Liver (tissue), 10 donors: ENCODE measurements at places on chromosomes 6 and 20. TPM values are rescaled to one million over a fixed set of nuclear protein-coding genes. Genes with fewer than 3 reads are reported as not detected.
A peak's percentile ranks its signal among the peaks of the same experiment; 100 is the strongest.

Gene TSBP1
- not detected for total RNA-seq

- peak; percentile 27 for DNase-seq
Measured at GRCh38 chr20:37954626-37955025, 51.7 kb downstream of the VSTM2L start.

- DNase-seq, result no peak
Measured at GRCh38 chr6:51928320-51928719, 159.1 kb downstream of the PKHD1 start.

DNA sequence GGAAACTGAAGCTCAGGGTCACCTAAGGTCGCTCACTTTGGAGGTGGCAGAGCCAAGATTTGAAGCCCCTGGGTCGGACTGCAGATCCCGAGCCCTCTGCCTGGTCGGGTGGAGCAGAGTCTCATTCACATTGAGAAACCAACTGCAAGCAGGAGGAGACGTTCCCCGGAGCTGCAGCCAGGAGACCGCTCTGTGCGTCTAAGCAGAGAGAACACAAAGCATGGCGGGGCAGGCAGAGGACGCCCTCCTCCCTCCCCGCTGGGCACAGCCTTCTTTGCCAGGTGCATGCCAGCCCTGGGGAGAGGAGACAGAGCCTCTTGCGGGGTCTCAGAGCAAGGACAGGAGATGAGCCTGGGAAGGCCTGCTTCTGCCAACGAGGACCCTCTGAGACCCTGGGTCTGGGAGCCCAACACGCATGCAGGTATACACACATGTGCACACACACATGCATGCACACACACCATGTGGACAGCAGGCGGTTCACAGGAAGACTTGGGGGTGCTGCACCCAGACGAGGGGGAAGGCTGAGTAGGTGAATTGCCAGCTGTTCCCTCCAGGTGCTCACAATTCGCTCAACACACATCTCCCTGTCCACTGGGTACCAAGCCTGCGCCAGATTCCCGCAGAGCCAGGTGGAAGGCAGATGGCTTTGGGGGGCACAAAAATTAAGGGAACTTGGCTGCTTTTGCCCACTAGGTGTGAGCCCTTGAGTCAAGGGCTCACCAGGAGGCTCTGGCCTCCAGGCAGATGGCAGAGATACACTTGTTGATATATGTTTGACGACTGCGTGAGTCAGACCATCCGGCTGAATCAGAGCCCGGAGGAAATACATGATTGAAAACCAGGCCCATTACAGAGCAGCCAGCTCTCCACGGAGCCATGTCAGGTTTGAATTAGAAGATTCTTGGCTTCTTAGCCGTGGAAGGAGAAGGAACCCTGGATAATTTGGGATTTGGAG lies 5.5 kb upstream of the NTSR1 start:
- DNase-seq, result no peak

Gene CRISP3
- 0.08 TPM for total RNA-seq

GRCh38 chr20:11231742-11232648 lies 558.2 kb upstream of the JAG1 start:
- DNase-seq, result no peak

Gene ELOVL2
- total RNA-seq, result 27.8 TPM
